ENCODE measurements at places on chromosomes 2 and 18.

GRCh38 chr18:57780318-57780705 is 22.8 kb downstream of the ATP8B1 start:
- no peak for DNase-seq

DNA sequence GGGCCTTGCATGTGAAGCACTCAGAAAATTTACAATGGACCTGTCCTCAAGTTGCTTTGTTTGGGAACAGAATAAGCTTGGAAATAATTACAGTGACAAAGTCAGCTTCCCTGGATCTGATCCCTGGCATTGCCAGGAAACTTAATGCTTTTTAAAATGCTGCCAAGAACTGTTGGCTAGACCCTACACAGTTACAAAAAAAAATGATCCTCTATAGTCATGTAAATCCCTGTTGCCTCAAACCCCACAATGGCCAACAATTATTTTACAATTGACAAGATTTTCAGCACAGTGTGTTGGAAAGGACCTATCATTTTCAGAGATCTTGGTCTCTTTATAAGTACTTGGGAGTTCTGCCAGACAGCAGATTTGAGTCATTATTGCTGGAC is 470.4 kb upstream of the ACVR2A start:
- DNase-seq: no peak

DNA sequence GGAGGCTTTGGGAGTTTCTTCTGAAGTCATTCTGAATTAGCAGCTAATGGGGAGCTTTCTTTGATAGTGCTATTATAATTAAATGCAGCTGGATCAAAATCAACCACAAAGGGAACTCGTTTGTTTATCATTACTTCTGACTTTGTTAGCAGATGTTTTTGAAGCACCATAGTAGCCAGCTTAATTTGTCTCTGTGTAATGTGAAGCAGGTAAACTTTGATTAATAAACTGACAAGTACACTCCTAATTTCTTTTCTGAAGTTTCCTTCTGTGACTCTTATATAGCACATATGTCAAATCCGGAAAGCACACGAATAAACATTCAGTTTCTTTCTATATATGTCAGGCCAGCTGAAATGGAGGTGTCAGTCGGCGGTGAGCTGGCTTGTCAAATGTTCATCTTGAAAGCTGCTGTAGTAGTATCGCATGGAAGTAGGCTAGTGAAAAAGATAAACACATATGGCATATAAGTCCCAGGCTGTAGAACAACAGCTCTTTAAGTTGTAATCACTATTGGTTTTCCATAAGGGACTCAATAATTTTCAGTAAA is 451.9 kb upstream of the ZEB2 start:
- DNase-seq: no peak

- no peak for DNase-seq
Measured at GRCh38 chr2:11433822-11434221, 32.1 kb downstream of the E2F6 start.

GRCh38 chr2:5528706-5529105 is 163.5 kb upstream of the SOX11 start:
- no peak for DNase-seq

GRCh38 chr2:239264838-239265651 is 135.8 kb downstream of the HDAC4 start:
- DNase-seq: no peak

GRCh38 chr2:219430633-219431615 is 3.7 kb upstream of the SPEG start:
- peak; percentile 66 for DNase-seq

DNA sequence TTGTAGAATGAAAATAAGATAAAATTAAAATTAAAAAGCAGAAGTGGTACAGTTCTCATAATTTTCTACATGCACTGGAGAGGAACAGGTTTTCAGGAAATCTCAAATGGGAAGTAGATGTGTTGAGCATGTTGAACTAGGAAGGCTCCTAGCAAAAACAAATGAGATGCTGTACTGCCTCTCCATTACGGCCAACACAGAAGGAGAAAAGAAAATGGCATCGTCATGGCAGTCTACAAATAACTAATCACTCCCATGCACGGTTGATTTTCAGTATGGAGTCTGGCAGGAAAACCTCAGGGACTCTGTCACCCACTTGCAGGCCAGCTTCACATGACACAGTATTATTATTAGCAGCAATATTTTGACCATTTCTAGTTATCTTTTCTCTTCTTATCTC is 278.7 kb downstream of the NRXN1 start:
- DNase-seq: no peak

- no peak for DNase-seq
Measured at GRCh38 chr18:73688161-73688560, 459.5 kb downstream of the FBXO15 start.

- no peak for DNase-seq
Measured at GRCh38 chr18:26407736-26408601, 140.4 kb downstream of the KCTD1 start.

- no peak for DNase-seq
Measured at GRCh38 chr2:45698554-45698953, 47.1 kb downstream of the PRKCE start.

DNA sequence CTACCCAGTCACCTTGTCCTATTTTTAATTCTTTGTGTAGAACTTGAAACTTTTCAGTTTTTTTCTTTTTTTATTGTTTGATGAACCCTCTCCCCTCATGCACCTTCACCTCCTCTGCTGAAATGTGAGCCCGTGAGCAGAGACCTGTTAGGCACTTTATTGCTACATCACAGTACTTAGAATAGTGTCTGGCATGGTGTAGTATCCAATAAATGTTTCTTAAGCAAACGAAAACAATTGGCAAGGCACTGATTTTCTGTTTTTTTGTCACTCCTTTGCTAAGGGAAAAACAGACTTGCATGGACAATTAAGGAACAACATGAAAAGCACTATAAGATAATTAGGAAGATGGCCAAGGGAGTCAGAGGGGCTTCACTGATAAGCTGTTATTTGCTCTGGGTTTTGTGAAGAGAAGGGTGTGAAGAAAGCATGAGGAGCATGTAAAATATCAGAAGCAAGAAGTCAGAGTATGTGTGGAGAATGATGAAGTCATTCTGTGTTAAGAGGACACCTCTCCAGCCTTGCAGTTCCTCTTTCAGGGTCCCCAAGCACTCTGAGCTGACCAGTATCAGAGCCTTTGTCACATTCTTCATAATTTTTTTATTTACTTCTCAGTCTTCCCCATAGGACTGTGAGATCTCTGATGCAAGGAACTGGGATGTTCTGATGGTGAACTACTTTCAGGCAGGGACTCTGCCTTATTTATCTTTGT is 99.7 kb upstream of the CAVIN2 start:
- no peak for DNase-seq

DNA sequence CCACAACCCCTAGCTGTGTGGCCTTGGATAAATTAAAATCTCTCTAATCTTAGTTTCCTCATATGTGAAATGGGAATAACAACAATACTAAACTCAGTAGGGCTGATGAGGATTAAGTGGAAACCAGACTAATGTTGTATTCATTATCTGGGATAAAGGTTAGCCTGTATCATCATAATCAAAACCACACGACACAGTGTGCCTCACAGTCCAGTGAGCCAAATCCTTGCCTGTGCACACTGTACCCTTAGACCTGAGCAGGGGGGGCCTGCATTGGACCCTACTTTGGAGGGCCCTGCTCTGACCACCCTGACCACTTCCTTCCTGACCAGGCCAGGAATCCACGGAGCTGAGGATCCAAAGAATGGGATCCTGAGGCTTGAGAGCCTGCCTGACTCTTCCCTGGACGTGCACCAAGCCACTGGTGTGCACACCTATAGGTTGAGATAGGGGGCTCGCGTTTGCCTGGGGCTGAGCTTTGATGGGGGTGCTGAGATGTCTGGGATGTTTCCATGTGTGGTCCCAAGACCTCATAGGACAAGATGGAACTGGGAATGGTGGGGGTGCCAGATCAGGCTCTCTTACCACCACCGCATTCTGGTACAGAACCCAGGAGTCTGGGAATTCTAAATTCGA is 69.7 kb downstream of the TGOLN2 start:
- no peak for DNase-seq

- no peak for DNase-seq
Measured at GRCh38 chr2:165003443-165004130, 48.3 kb upstream of the SLC38A11 start.

GRCh38 chr2:85959185-85959584 is 70.4 kb upstream of the ST3GAL5 start:
- no peak for DNase-seq

- no peak for DNase-seq
Measured at GRCh38 chr2:215982465-215982875, 30.9 kb downstream of the MREG start.

- no peak for DNase-seq
Measured at GRCh38 chr2:213422211-213422610, 137.9 kb downstream of the SPAG16 start.

GRCh38 chr2:129252781-129253460 is 726.5 kb upstream of the RAB6C start:
- DNase-seq: no peak

- DNase-seq: no peak
Measured at GRCh38 chr2:126085011-126085795, 570.8 kb upstream of the GYPC start.

DNA sequence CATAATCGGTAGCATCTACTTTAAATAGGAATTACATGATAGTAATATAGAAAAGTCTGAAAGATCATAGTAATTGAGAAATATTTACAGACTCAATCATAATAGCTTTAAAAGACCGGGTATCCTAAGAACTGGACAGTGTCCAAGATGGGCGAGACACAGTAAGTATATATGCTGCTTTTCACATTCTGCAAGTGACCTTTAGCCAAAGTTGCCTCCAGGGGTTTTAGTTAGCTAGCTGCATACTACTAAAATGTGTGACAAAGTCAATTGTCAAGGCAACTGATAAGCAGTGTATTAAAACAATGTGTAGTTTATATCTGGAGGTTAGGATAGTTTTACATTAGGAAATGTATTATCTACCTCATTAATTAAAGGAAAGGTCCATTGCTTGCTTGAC is 24.6 kb downstream of the CD302 start:
- no peak for DNase-seq

GRCh38 chr2:62570861-62571698 is 65.1 kb upstream of the TMEM17 start:
- DNase-seq: no peak

DNA sequence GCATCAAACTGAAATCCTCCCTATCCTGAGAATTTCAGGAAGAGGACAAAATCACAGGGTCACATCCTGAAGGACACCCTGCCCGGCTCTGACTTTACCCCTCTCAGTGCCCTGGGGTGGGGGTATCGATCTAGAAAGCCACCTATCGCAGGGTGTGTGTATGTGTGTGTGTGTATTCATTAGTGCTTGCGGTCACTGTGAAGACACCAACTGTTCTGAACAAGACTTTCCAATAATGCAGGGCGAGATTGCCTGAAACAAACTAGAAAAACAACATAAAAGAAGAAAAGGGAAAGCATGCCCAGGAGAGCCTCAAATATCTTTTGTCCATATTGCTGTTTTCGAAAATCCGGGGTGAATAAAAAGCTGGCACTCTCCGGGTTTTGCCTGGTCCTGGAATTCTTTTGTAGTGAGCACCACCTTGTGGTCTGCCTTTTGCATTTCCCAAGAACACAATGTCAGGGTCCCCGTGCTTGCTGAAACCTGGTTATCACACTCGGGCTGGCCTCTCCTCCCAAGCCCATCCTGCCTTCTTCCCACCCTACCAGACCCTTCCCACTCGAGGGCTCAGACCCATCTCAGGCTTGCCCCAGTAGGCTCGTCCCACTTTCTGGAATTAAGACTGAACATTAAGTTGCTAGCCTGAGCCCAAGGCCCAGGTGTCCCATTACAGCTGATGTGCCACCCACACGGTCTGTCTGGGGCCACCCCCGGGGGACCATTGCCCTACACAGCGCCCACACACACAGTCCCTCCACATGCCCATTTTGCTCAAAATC is 25.0 kb upstream of the COPS8 start:
- peak; percentile 73 for DNase-seq

- no peak for DNase-seq
Measured at GRCh38 chr2:121074293-121074932, 210.6 kb downstream of the TFCP2L1 start.

GRCh38 chr2:219404291-219404910 is 13.8 kb upstream of the DES start:
- DNase-seq: no peak

DNA sequence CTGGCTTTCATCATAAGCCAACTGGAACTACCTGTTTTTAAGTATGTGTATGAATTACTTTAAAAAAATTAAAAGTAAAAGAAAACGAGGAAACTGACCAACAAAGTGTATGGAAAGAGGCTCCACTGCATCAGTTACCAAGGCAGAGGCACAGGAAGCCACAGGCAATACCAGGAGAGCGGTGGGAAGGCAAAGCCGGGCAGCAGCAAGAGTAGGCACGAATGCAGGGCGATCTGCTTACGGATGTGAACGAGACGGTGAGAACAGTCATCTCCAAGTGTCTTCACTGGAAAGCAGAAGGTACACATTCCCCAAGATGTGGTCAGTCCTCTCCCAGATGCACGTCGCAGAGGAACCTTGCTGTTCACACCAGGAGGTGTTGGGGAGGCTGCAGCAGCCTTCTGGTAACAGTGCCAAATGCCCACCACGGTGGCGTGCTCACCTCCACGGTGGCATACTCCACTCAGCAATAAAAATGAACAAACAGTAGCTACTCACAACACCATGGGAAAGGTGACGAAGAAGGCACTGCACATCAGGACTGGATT is 43.1 kb downstream of the HS6ST1 start:
- no peak for DNase-seq

- DNase-seq: no peak
Measured at GRCh38 chr2:72847534-72848315, 21.9 kb upstream of the EXOC6B start.

- DNase-seq: no peak
Measured at GRCh38 chr2:141654311-141654710, 476.5 kb downstream of the LRP1B start.

DNA sequence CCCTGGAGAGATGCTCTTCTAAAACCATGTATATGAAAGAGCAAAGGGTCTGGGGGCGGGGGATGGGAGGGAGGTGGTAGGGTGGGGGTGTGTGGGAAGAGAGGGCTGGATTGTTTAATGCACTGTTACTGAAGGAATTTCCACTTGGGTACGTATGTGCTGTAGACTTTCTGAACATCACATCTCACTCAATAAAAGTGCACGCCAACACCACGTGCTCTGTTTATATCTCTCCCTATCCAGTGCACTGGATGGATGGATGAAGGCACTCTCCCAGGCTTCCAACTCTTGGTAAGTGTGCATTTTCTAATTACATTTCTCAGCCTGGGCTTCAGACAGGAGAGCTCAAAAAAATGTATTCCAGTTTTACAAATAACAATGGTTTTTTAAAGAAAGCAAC is 184.3 kb upstream of the SIX2 start:
- DNase-seq: no peak

GRCh38 chr2:64220894-64221617 is 76.8 kb upstream of the PELI1 start:
- DNase-seq: no peak

GRCh38 chr2:196670342-196670741 is 30.8 kb downstream of the CCDC150 start:
- DNase-seq: no peak

GRCh38 chr2:197925204-197925603 is 120.8 kb downstream of the PLCL1 start:
- no peak for DNase-seq

- no peak for DNase-seq
Measured at GRCh38 chr2:239752951-239753350, 272.2 kb downstream of the NDUFA10 start.

GRCh38 chr2:181745796-181746540 is 65.7 kb upstream of the NEUROD1 start:
- DNase-seq: no peak

- no peak for DNase-seq
Measured at GRCh38 chr18:9708057-9708433, at the start of gene RAB31. TSS of gene RAB31 (plus strand) at chr18:9708301. CDS start at chr18:9708406, 105 bp downstream.
